Inflammatory macrophage treated with lipopolysaccharide for 1 hour (primary cell): ENCODE measurements at places on chromosomes 2 and 18.

GRCh38 chr18:3493501-3494244 is 43.7 kb downstream of the TGIF1 start:
- DNase-seq = peak; percentile 38

DNA sequence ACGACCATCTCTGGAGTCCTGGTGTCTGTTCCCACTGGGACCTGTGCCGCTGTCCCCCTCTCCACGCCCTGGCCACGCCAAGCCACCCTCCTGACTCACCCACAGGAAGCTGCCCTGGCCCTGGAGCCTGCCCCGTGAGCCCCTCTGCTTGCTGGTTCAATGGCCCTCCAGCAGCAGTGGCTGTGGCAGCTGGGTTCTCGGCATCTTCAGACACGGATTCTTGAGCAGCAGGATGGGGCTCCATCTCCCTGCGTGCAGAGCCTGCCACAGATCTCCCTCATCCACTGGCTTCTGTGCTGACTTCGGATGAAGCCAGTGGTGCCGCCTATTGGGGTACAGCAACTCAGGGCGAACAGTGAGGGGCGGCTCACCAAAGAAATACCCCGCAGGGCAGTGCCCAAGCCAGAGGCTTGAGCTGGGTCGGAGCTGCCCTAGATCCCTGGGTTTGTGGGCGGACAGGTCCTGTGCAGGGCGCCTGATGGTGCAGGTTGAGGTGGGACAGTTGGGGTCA is 14.0 kb downstream of the CAPN10 start:
- DNase-seq = no peak

DNA sequence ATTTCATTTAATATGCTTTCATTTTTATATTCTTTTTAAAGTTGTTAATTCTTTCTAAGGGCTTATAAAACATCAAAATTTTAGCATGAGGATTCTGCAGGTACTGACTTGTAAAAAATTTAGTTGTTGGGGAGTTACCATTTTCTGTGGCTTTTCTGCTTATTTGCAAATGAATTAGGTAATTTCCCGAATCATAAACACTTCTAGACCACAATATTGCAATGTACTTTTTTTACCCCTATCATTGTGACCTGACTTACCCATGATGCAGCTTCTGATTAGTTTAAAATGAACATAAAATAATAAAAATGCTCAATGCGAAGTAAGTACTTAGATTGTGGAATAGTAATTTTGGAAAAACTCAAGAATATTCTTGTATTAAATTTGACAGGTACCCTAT is 11.4 kb downstream of the ARL6IP6 start:
- DNase-seq = peak; percentile 15

DNA sequence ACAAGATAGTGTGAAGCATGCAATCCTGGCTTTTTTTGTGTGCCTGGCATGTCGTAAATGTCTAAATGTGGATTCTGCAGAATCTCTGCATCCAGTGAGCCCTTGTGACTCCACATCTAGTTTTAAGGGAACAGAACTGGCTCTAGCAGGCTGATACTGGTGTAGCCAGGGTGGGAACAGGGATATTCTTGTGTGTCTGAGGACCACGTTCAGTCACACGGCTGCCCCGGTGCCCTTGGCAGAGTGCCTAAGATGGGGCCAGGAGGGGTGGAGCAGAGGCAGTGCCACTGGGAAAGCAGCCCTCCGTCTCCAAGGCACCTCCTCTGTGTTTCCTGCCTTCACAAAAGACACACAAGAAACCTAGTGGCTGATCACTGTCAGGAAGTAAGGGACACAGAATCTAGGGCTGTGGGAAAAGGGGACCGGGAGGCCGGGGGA is 91.5 kb upstream of the PARD3B start:
- DNase-seq = no peak

DNA sequence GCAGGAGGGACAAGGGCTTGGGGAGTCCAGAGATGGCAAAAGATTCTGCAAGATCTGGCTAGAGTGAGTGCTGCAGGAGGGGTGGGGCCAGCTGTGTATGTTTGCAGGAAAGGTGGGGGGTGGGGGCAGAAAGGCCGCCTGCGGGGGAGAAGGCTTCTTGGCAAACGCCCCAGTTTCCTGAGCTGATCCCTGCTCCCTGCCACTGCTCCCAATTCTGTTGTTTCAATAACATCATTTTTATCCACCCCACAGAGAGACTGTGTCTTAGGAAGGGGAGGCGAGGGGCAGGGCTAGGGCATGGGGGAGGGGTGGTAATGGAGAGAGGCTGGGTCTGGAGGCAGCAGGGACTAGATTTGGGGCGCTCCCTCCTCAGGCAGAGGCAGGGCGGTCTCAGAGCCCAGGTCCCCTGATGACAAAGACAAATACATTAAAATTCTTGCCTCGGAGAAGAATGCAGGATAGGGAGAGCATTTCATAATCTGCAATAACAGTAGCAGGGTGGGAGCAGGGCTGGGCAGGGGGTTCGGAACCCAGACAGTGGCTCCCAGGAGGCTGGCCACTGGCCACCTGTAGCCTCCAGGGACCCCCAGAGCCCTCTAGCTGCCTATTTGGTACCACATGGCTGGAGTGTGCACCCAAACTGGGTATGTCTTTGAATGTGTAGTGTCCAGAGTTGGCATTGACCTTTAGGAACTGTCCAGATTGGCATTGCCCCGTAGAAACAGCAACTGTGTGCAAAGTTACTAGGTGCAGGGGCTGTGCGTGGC is 2.1 kb upstream of the WNT6 start:
- no peak for DNase-seq

GRCh38 chr2:174535757-174536703 is 49.2 kb upstream of the GPR155 start:
- DNase-seq = no peak

DNA sequence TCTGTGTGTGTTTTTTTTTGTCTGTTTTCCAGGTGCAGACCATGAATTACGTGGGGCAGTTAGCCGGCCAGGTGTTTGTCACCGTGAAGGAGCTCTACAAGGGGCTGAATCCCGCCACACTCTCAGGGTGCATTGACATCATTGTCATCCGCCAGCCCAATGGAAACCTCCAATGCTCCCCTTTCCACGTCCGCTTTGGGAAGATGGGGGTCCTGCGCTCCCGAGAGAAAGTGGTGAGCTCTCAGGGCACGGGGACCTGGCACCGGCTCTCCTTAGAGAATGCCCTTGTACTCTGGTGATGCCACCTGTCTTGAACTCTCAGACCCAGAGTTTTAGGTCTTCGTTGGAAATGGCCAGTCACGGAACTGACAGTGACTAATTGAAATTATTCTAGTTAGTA is 19.1 kb downstream of the LPIN1 start:
- DNase-seq = no peak

DNA sequence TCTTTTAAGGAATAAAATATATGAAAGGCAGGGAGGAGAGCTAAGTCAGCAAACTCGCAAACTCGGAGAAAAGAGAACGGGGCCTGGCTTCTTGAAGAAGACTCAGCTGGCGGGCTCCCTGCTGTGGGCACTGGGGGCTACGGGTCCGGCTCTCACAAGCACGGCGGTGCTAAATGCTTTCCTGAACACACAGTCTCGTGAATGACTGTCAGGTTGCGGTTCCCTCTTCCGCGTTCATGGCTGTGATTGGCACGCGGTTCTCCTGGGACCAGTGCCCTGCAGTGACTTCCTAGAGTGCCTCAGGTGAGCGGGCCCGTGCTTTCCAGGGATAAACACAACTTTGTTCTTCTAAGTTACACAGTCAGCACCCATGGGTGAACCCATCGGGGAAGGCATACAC is 208.4 kb downstream of the HDAC4 start:
- DNase-seq = no peak
